Activated CD8-positive, alpha-beta T cell treated with anti-CD3 and anti-CD28 coated beads for 36 hours (primary cell): ENCODE measurements at places on chromosomes 1 and 21.

GRCh38 chr1:181783208-181783607 lies 278.3 kb downstream of the ZNF648 start:
- H3K36me3 ChIP-seq = no peaks in the 10 kb centered on the region
- H3K4me1 ChIP-seq = no peaks in the 10 kb centered on the region
- H3K27me3 ChIP-seq = peaks cover 6% of the 10 kb centered on the region
- H3K27ac ChIP-seq = no peak overlapping the region

DNA sequence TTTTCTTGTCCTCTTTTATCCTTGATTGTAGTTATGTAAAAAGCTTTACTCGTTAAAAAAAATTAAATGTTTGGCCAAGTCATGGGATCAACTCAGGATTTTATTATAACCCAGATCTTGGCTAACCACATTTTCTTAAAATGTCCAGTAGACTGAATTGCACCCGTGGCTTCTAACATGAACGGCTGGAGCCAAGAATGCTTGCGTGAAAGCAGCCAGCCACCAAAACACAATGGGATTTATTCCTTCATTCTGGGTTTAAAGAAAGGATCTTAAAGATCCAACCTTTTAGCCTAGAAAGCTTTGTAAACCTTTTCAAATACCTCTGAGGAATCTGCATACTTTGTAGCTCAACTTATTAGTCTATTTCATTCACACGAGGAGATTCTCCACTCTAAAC lies 404.4 kb downstream of the USP25 start:
- no peak for DNase-seq
- no peaks in the 10 kb centered on the region for H3K27me3 ChIP-seq
- no peak overlapping the region for H3K27ac ChIP-seq
- H3K36me3 ChIP-seq = no peaks in the 10 kb centered on the region

- no peaks in the 10 kb centered on the region for H3K4me1 ChIP-seq
- no peak overlapping the region for H3K27ac ChIP-seq
- peaks cover 5% of the 10 kb centered on the region for H3K27me3 ChIP-seq
- no peak overlapping the region for H3K4me3 ChIP-seq
- no peaks in the 10 kb centered on the region for H3K36me3 ChIP-seq
These were observed 26.0 kb downstream of the PRKAA2 start for GRCh38 chr1:56671085-56671484.

- no peaks in the 10 kb centered on the region for H3K27me3 ChIP-seq
- no peak for DNase-seq
- no peaks in the 10 kb centered on the region for H3K36me3 ChIP-seq
- no peak overlapping the region for H3K27ac ChIP-seq
These were observed 605.8 kb upstream of the CAMK1G start for GRCh38 chr1:208977638-208978256.

GRCh38 chr1:79398501-79398900 lies 392.0 kb upstream of the ADGRL4 start:
- H3K27ac ChIP-seq = no peak overlapping the region
- H3K4me1 ChIP-seq = no peaks in the 10 kb centered on the region
- no peaks in the 10 kb centered on the region for H3K27me3 ChIP-seq
- no peak for DNase-seq
- H3K36me3 ChIP-seq = no peaks in the 10 kb centered on the region
- H3K4me3 ChIP-seq = no peak overlapping the region

DNA sequence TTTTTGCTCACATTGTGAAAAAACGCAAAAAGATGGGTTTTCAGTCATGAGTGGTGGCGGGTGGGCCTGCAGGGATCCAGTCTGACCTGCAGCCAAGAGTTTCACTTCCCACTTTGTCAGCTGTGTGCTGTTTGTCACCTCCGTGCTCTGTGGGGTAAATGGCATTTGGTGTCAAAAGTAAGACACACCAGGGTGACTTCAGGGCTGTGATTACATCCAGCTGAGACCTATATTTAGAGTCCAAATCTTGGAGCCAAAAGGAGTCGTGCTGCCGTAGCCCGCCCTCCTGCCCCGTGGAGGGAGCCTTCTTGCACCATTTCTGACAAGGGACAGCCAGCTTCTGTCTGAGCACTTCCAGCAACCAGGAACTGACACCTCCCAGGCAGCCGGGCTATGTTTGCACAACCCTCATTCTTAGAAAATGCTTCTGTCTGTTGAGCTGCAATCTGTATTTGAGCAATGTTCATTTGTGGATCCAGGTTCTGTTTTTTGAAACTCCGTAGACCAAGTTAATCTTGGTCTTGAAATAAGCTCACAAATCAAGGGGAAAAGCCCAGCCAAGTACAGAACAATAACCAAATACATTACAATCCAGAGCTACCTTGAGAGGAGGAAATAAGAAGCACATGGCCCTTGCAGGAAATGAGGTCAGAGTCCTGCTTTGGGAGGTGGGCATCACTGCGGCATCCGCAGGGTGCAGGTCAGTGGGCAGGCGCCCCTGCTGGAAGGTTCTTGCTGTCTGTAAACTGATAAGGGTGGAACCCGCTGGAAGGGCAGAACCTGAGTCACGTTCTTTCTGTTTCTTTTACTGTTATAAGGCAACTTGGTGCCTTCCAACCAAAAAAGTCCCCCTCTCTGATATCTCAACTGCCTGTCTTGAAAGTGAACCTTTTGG lies 14.4 kb downstream of the ABCG1 start:
- peak; percentile 95 for DNase-seq
- no peaks in the 10 kb centered on the region for H3K27me3 ChIP-seq
- peak overlapping the region; percentile 73 for H3K4me3 ChIP-seq

DNA sequence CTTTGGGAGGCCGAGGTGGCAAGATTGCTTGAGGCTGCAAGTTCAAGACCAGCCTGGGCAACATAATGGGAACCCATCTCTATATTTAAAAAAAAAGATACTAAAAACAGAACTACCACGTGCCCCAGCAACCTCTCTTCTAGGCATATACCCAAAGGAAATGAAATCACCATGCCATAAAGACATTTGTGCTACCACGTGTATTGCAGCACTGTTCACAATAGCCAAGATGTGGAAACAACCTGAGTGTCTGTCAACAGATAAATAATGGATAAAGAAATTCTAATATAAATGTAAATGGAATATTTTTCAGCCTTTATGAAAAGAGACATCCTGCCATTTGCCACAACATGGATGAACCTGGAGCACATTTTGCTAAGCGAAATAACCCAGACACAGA lies 128.6 kb downstream of the PCNX2 start:
- no peaks in the 10 kb centered on the region for H3K4me1 ChIP-seq
- H3K36me3 ChIP-seq = peaks cover 42% of the 10 kb centered on the region
- H3K27me3 ChIP-seq = no peaks in the 10 kb centered on the region

- H3K27ac ChIP-seq = peak overlapping the region; percentile 46
- DNase-seq = no peak
- H3K4me1 ChIP-seq = peaks cover 66% of the 10 kb centered on the region
- H3K4me3 ChIP-seq = no peak overlapping the region
- H3K36me3 ChIP-seq = peaks cover 34% of the 10 kb centered on the region
These were observed 7.6 kb downstream of the GNB1 start for GRCh38 chr1:1883092-1883873.

DNA sequence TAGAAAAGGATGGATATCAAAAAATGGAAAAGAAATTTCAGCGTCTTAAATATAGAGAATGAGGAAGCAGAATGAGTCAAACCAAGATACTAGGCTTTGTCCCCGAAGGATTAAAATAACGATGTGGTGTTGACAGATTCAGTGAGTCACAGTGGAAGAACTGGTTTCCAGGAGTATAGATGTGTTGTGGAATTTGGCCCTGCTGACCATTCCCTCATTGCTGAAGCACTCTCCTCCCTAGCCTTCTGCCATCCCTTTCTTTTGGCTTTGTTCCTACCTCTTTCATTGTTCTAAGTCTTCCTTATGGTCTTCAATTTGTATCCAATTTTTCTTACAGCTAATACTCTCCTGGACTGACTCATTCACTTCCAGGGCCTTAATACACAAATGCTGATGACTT lies 23.1 kb upstream of the USP25 start:
- H3K27ac ChIP-seq = no peak overlapping the region
- peaks cover 6% of the 10 kb centered on the region for H3K27me3 ChIP-seq
- H3K36me3 ChIP-seq = no peaks in the 10 kb centered on the region
- H3K4me1 ChIP-seq = no peaks in the 10 kb centered on the region

DNA sequence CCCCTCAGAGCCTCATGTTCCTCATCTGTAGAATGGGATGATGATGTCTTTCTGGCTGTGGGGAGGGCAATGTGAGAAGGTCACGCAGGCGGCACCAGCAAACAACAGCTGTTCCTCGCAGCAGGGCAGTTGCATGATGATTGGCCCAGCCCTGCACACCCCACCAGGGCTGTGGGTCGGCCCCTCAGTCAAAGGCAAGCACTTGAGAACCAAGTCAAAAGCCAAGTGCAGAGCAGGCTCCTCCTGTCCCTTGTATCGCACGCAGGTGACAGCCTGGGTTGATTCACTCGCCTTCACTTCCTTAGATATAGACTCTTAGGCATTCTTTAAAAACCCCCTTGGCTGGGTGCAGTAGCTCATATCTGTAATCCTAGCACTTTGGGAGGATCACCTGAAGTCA lies 191.9 kb upstream of the C1orf174 start:
- DNase-seq = no peak
- H3K4me3 ChIP-seq = no peak overlapping the region
- no peak overlapping the region for H3K27ac ChIP-seq
- H3K4me1 ChIP-seq = no peaks in the 10 kb centered on the region
- H3K27me3 ChIP-seq = no peaks in the 10 kb centered on the region

- H3K27me3 ChIP-seq = peaks cover 9% of the 10 kb centered on the region
- H3K36me3 ChIP-seq = no peaks in the 10 kb centered on the region
- DNase-seq = no peak
- H3K27ac ChIP-seq = no peak overlapping the region
These were observed 57.1 kb downstream of the TGFB2 start for GRCh38 chr1:218401998-218402785.

- no peak overlapping the region for H3K4me3 ChIP-seq
- no peak overlapping the region for H3K27ac ChIP-seq
- peaks cover 20% of the 10 kb centered on the region for H3K36me3 ChIP-seq
- H3K4me1 ChIP-seq = no peaks in the 10 kb centered on the region
- H3K27me3 ChIP-seq = no peaks in the 10 kb centered on the region
These were observed 20.1 kb upstream of the CCDC17 start for GRCh38 chr1:45643978-45644377.

- peaks cover 11% of the 10 kb centered on the region for H3K27me3 ChIP-seq
- no peak for DNase-seq
These were observed 5.9 kb downstream of the PHLDA3 start for GRCh38 chr1:201463071-201463552.

DNA sequence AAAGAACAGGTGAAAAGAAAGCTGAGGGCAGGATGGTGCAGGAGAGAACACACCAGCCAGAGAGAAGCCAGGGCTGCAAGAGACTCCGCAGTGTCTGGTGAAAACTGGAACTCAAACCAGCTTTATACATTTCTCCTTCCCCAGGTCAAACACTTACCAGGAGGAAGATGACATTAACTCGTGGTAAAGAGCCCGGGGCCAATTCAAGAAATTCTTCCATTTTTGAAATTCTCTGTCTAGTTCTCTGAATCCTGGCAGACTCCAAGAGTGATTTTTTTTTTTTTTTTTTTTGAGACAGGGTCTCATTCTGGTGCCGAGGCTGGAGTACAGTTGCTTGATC lies 25.8 kb upstream of the SIPA1L2 start:
- no peaks in the 10 kb centered on the region for H3K36me3 ChIP-seq
- no peak for DNase-seq
- H3K27ac ChIP-seq = no peak overlapping the region
- peaks cover 22% of the 10 kb centered on the region for H3K27me3 ChIP-seq
- H3K4me3 ChIP-seq = no peak overlapping the region

GRCh38 chr21:33290441-33290840 lies 24.3 kb downstream of the IL10RB start:
- H3K4me3 ChIP-seq = no peak overlapping the region
- H3K36me3 ChIP-seq = peaks cover 32% of the 10 kb centered on the region
- H3K27me3 ChIP-seq = no peaks in the 10 kb centered on the region
- no peak overlapping the region for H3K27ac ChIP-seq

DNA sequence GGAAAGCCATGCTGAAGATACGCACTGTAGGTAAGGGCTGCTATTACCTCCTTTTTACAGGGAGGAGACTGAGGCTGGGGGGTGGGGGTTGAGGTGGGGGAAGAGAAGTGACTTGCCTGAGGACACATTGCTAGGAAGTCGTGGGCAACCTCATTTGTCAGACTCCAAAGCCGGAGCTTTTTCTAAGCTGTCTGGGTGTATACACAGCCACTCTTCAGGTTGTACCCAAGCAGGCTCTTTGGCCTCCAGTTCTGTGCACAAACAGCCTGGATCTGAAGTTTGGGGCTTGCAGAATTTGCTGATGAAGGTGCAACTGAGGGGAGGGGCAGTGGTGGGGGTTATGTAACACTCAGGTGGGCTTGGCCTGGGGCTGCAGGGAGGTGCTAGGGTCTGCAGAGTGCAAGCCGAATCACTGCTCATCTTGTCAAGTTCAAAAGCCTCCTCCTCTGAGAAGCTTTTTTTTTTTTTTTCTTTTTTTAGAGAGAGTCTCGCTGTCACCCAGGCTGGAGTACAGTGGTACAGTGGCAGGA lies 16.9 kb downstream of the TINAGL1 start:
- peaks cover 12% of the 10 kb centered on the region for H3K27me3 ChIP-seq
- H3K36me3 ChIP-seq = no peaks in the 10 kb centered on the region
- H3K4me3 ChIP-seq = no peak overlapping the region
- H3K4me1 ChIP-seq = no peaks in the 10 kb centered on the region

DNA sequence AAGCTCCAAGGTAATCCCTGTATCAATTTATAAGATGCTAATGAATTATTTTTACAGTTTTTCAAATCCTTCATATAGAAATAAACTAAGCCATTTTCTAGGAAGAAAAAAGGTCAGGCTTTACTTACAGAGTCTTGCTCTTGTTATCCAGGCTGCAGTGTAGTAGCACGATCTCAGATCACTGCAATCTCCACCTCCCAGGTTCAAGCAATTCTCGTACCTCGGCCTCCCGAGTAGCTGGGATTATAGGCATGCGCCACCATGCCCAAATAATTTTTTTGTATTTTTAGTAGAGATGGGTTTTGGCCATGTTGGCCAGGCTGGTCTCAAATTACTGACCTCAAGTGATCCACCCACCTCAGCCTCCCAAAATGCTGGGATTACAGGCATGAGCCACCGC lies 27.0 kb downstream of the RERE start:
- no peaks in the 10 kb centered on the region for H3K27me3 ChIP-seq
- peaks cover 3% of the 10 kb centered on the region for H3K4me1 ChIP-seq
- no peak overlapping the region for H3K27ac ChIP-seq
- no peak for DNase-seq
- H3K4me3 ChIP-seq = no peak overlapping the region
- H3K36me3 ChIP-seq = peaks cover 6% of the 10 kb centered on the region

DNA sequence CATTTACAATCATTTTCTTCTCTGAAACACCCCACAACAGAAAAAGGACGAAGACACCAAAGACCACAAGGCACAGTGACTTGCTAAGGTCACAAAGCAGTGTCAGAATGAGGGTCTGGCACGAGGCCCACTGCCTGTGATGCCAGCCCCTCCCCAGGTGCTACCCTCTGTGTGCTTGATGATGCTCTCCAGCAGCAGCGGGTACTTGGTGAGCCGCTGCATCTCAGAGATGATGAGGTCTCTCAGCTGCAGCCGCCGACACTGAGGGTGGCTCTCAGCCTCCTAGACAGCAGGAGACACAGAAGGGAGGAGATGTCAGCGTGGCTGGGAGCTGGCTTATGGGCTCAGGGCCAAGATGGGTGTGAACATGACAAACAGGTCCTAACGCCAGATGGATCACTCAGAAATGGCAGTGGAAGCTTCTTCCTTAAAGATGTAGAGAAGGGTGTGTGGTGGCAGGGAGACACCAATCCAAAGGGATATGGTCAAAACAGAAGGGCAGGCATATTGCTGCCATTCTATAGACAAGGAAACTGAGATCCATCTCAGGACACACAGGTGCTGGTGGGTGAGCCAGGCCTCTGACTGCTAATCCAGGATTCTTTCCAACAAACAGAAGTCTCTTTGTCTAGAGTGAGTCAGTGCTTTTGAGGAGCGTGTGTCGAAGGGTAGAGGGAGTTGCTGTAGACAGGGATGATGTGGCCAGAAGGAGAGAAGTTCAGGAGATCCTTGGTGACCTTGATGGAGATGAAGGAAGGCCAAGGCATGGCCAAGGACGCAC lies 25.6 kb downstream of the LRRC71 start:
- no peaks in the 10 kb centered on the region for H3K27me3 ChIP-seq
- H3K4me1 ChIP-seq = no peaks in the 10 kb centered on the region
- H3K4me3 ChIP-seq = no peak overlapping the region
